Activated naive CD4-positive, alpha-beta T cell treated with anti-CD3 and anti-CD28 coated beads, Interleukin-2, amount 50 U/mL, for 16 hours (primary cell): ENCODE measurements at places on chromosomes 12 and 14.

- no peak for DNase-seq
These were observed 37.3 kb upstream of the DIP2B start for GRCh38 chr12:50467439-50467838.

DNA sequence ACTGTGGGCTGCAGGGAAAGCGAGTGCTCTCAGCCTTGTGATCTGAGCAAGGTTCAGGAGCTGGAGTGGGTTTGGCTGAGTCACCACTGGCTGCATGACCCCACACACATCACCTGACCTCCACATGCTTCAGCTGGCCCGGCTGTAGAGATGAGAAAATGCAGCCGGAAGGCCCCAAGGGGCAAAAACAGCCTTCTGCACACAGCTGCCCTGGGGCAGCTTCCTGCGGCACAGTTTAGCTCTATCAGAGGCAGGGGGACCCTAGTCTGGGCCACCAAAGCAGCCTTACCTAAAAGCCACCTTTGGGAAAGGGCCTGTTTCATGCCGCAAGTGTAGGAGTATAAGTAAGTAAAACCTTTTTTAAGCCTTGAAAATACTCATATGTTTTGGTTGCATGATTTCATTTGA lies 123.3 kb downstream of the SSPN start:
- no peak for DNase-seq

DNA sequence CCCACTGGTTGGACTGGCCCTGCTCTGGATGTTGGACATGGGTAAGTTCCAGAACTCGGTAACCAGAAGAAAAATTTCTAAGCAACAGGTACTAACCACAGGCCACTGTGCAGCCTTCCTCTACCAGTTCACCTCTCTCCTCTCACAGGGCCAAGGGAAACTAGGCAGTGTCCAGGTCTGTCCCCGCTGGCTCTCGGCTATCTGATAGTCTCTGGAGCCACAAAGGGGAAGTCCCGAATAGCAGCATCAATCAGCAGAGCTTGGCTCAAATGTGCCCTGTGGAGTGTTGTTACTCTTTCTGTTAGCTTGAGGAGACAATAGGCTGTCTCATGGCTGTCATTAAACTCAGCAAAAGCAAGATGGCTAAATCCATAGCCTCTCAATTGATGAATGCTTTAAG lies 73.2 kb downstream of the TSPAN11 start:
- DNase-seq = no peak

GRCh38 chr12:72133497-72134055 lies 138.6 kb upstream of the TRHDE start:
- no peak for DNase-seq

DNA sequence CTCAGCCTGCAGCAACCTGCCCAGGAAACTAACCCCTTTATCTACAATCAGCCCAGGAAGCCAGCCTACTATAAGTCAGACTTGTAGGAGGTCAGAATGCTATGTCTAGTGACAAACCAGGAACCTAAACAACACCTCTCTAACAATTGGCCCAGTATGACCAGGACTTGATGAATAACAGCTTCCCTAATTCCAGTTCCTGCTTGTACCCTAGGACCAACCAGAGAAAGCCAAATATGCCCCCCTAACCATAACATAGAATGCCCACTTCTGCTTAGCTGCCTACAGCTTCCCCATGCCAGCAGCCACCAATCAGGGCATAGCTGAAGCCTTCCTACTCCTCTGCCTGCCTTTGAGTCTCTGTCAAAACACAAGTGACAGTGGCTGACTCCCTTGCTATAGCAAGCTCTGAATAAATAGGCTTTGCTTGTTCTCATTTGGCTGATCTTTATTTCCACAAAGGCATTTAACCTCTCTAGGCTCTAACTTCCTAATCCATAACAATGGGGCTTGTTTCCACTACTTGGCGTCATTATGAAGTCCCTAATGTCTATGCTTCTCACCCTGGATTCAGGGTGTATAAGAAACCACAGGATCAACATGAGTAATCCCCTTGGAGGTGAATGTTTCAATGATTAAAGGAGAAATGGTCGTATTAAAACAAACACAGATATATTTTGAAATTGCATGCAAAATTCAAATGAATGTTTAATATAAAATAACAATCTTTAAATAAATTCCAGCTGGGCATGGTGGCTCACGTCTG lies 220.2 kb downstream of the ANO6 start:
- no peak for DNase-seq

- no peak for DNase-seq
These were observed 128.6 kb downstream of the ACSS3 start for GRCh38 chr12:81206429-81206828.

GRCh38 chr12:131137009-131137835 lies 183.5 kb downstream of the ADGRD1 start:
- no peak for DNase-seq

DNA sequence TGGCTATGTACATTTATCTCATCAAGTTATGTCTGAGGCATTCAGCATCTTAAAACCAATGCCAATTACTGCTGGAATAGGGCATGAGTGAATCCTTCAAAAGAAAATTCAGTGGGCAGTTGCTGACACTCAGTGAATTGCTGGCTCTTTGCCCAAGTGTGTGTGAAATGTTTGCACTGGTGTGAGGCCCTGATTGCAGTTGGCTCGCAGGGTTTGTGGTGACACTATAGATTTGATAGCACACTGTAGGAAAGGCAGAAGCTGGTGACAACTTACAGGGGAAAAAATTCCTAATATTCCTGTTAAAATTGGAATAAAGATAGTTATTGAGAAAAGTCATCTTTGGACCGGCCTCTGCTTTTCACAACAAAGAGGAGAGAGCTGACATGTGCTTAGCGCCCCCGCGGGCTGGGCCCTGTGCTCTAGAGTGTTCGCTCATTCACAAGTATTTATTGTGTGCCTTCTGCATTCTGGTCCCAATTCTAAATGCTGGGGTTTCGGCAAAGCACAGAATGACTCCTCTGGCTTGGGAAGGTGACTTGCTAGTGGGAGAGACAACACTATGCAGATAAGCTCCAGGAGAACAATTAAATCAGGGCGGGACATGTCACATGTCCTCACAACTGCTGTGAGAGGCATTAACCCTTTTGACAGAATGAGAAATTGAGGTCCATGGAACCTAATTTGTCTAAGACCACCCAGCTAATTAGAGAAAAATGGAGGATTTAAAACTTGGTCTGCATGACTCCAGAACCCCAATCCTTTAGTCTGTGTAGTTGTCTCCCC lies 418.7 kb downstream of the NPAS3 start:
- DNase-seq = no peak

DNA sequence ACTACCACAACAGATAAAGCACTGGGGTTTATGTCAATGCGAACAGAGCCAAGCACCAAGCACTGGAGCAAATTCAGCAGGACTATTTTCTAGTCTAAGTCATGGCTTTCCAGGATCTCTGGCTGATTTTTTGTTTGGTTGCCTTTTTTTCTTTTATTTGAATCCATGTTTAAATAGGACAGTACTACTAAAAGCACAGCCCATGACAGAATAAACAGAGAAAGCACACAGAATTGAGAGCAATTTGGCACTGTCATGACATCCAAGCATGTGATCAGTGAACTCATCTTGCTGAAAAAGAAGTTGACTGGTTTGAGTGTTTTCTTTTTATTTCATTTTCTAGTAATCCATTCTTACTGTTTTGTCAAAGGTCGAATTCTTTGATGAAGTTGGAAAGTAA lies 23.1 kb upstream of the RERG start:
- no peak for DNase-seq

DNA sequence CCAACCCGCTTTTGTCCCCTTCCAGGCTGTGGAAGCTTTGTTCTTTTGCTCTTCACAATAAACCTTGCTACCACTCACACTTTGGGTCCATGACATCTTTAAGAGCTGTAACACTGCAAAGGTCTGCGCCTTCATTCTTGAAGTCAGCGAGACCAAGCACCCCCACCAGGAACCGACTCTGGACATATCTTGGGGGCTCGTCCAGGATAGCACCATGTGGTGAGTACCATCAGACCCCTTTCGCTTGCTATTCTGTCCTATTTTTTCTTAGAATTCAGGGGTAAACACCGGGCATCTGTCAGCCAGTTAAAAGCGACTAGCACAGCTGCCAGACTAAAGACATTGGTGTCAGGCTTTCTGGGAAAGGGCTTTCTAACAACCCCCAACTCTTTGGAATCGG lies 137.6 kb upstream of the PPFIA2 start:
- DNase-seq = no peak
